ENCODE measurements at places on chromosomes 7 and 10. TPM values are rescaled to one million over a fixed set of nuclear protein-coding genes. Genes with fewer than 3 reads are reported as not detected.

- peaks cover 25% of the 10 kb centered on the region for H3K4me1 ChIP-seq
- no peak overlapping the region for H3K27ac ChIP-seq
- H3K27me3 ChIP-seq: no peaks in the 10 kb centered on the region
- H3K36me3 ChIP-seq: no peaks in the 10 kb centered on the region
- DNase-seq: no peak
These were observed 187.8 kb downstream of the PARD3 start for GRCh38 chr10:34627331-34627730.

DNA sequence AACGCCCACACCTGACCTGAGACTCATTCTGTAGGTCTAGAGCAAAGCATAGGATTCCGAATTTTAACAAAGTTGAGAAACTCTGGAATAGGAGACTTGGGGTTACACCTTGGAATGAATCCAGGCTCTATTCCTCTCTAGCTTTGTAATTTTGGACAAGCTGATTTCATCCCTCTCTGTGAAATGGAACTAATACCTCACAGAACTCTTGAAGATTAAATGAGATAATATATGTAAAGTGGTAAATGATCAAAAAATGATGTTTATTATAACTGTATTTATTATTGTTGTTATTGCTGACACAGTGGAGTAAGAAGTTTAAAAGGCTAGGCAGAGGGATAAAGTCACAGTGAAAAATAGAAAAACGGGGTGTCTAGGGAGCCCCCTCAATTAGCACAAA lies 32.3 kb downstream of the CASP7 start:
- peaks cover 20% of the 10 kb centered on the region for H3K4me1 ChIP-seq
- H3K27me3 ChIP-seq: no peaks in the 10 kb centered on the region
- no peak for DNase-seq
- no peak overlapping the region for H3K4me3 ChIP-seq
- no peak overlapping the region for H3K27ac ChIP-seq

Gene SFTPA1
- total RNA-seq: not detected

Gene SRGN
- total RNA-seq: 79.4 TPM

Gene ANXA8
- total RNA-seq: 10.3 TPM

- H3K4me1 ChIP-seq: no peaks in the 10 kb centered on the region
- DNase-seq: no peak
- no peaks in the 10 kb centered on the region for H3K36me3 ChIP-seq
- no peaks in the 10 kb centered on the region for H3K27me3 ChIP-seq
These were observed 29.3 kb upstream of the DDX50 start for GRCh38 chr10:68871731-68872342.

- H3K36me3 ChIP-seq: no peaks in the 10 kb centered on the region
- H3K4me3 ChIP-seq: no peak overlapping the region
- H3K4me1 ChIP-seq: no peaks in the 10 kb centered on the region
- no peak overlapping the region for H3K27ac ChIP-seq
- DNase-seq: no peak
- H3K27me3 ChIP-seq: no peaks in the 10 kb centered on the region
These were observed 24.2 kb downstream of the BAIAP2L1 start for GRCh38 chr7:98376711-98377110.

GRCh38 chr10:79425074-79425532 lies 20.3 kb downstream of the ZCCHC24 start:
- no peak overlapping the region for H3K4me3 ChIP-seq
- peak overlapping the region; percentile 25 for H3K27ac ChIP-seq
- no peaks in the 10 kb centered on the region for H3K27me3 ChIP-seq
- H3K36me3 ChIP-seq: peaks cover 42% of the 10 kb centered on the region
- no peak for DNase-seq
- H3K4me1 ChIP-seq: peaks cover 50% of the 10 kb centered on the region

Gene GPR158
- not detected for total RNA-seq

GRCh38 chr7:137453356-137453755 lies 109.8 kb upstream of the PTN start:
- H3K4me1 ChIP-seq: peaks cover 14% of the 10 kb centered on the region
- H3K27me3 ChIP-seq: no peaks in the 10 kb centered on the region
- H3K4me3 ChIP-seq: peak overlapping the region; percentile 20
- H3K27ac ChIP-seq: peak overlapping the region; percentile 76
- no peaks in the 10 kb centered on the region for H3K36me3 ChIP-seq
- no peak for DNase-seq

DNA sequence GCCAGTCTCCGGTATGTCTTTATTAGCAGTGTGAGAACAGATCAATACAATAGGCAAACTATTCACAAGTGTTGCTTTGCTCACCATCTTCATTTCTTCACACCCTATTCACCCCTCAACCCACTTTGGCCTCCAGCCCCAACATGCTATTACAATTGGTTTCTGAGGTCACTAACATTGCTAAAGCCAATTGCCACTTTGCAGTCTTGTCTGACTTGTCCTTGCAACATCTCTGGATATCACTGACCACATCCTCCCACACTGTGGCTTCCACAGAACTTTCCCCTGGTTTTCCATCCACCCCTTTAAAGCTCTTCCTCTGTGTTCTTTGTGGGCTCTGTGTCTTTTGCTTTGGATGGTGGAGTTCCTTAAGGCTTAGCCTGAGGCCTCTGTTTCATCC lies 5.2 kb upstream of the APBB1IP start:
- H3K4me3 ChIP-seq: no peak overlapping the region
- no peaks in the 10 kb centered on the region for H3K4me1 ChIP-seq
- no peak overlapping the region for H3K27ac ChIP-seq
- no peaks in the 10 kb centered on the region for H3K36me3 ChIP-seq

GRCh38 chr7:105979405-105979804 lies 16.3 kb downstream of the CDHR3 start:
- H3K27ac ChIP-seq: no peak overlapping the region
- no peaks in the 10 kb centered on the region for H3K36me3 ChIP-seq
- H3K4me3 ChIP-seq: no peak overlapping the region
- no peaks in the 10 kb centered on the region for H3K27me3 ChIP-seq
- H3K4me1 ChIP-seq: no peaks in the 10 kb centered on the region

- H3K36me3 ChIP-seq: no peaks in the 10 kb centered on the region
- H3K27ac ChIP-seq: peak overlapping the region; percentile 48
- H3K4me3 ChIP-seq: no peak overlapping the region
- H3K27me3 ChIP-seq: no peaks in the 10 kb centered on the region
- DNase-seq: no peak
These were observed 57.5 kb upstream of the PPP1R3C start for GRCh38 chr10:91690412-91690811.

Gene EEPD1
- total RNA-seq: 6.8 TPM

DNA sequence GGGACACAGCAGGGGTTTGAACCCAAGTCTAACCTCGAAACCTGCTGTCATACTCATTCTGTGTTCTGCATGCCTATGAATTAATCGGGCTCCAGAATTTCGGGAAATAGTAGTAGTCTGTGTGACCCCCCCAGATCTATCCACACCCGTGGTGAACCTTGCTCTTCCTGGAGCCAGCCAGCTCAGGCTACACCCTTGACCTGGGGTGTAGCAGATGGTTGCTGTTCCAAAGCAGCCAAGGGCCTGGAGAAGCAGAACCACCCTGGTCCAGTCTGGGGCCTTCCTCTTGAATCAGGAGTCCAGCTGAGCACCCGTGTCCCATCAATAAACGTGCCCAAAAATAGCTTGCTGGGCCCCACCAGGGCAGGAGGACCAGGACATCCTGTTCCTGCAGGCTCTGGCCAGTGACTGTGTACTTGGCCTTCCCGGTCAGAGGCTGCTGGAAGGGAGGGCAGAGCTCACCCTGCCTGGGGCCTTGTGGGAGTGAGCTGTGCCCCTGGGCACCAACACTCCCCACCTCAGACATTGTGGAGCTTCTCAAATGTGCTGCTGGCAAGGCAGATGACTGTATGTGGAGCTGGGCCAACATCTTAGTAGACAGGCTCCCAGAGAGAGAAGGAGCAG lies 101.2 kb upstream of the ZNF716 start:
- H3K4me1 ChIP-seq: no peaks in the 10 kb centered on the region
- peak; percentile 60 for DNase-seq
- no peaks in the 10 kb centered on the region for H3K36me3 ChIP-seq
- H3K27me3 ChIP-seq: no peaks in the 10 kb centered on the region
- peak overlapping the region; percentile 93 for H3K27ac ChIP-seq

Gene MYOF
- 14.1 TPM for total RNA-seq

- peak; percentile 91 for DNase-seq
- H3K27me3 ChIP-seq: no peaks in the 10 kb centered on the region
- H3K4me3 ChIP-seq: no peak overlapping the region
- H3K4me1 ChIP-seq: peaks cover 27% of the 10 kb centered on the region
These were observed 35.8 kb downstream of the GPER1 start for GRCh38 chr7:1123715-1124114.

DNA sequence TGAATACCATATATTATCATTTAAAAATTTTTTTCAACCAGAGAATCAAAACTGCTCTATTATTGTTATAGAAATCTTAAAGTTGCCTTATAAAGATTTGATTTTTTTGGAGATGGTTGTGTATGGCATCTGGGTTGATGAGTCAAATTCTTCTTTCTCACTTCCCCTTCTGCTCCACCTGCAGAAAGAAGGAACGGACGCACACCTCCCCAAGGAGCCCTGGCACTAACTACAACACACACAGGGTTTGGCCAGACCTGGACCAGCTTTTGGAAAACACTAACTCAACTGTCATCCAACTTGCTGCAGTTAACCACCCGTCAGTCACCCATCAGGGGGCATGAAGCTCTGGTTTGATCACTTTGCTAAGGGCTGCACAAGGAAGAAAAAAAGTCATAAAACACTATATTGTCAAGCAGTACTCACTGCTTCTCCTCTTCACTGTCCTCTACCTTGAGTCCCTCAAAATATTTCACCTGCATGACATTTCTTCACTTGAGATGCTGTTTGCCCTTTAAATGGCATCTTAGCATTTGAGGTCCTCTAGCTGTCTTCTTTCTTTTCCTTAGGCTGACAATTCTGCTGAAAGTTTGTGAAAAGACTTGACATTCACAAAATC lies 266.7 kb upstream of the PHF14 start:
- H3K27ac ChIP-seq: no peak overlapping the region
- no peaks in the 10 kb centered on the region for H3K27me3 ChIP-seq
- no peak for DNase-seq
- H3K4me3 ChIP-seq: no peak overlapping the region
- H3K4me1 ChIP-seq: no peaks in the 10 kb centered on the region
- H3K36me3 ChIP-seq: no peaks in the 10 kb centered on the region

- no peak overlapping the region for H3K27ac ChIP-seq
- DNase-seq: no peak
- H3K4me3 ChIP-seq: no peak overlapping the region
These were observed 132.1 kb downstream of the EGFR start for GRCh38 chr7:55150709-55151451.

- H3K4me1 ChIP-seq: no peaks in the 10 kb centered on the region
- no peak for DNase-seq
- H3K36me3 ChIP-seq: no peaks in the 10 kb centered on the region
- no peaks in the 10 kb centered on the region for H3K27me3 ChIP-seq
These were observed 132.3 kb upstream of the ANK3 start for GRCh38 chr10:60521974-60522405.

DNA sequence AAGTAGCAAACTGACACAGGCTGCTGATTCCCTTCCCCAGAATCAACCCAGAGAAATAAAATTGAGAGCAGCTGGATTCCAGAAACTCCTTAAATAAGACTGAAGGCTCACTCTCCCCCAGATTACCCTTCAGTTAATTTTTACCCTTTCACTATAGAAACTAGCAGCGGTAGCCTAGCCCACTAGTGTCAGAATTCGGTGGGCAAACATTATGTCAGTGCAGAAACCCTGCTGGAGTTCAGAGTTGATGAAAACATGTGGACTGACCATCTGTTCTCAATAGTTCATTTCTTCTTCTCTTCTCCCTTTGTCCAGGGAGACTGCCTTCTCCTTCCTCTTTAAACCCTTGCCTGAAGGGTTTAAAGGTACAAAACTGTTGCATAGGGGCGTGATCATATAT lies 100.1 kb downstream of the PODXL start:
- H3K4me3 ChIP-seq: no peak overlapping the region
- no peak for DNase-seq
- peaks cover 4% of the 10 kb centered on the region for H3K36me3 ChIP-seq
- no peaks in the 10 kb centered on the region for H3K27me3 ChIP-seq
